Fibroblast of the aortic adventitia (primary cell): ENCODE measurements at places on chromosomes 2 and 18.

GRCh38 chr2:131146231-131146630 lies 41.1 kb downstream of the PLEKHB2 start:
- DNase-seq, result no peak

GRCh38 chr2:229849073-229849472 lies 72.7 kb downstream of the TRIP12 start:
- DNase-seq, result no peak

GRCh38 chr18:22606563-22607283 lies 189.0 kb upstream of the CTAGE1 start:
- DNase-seq, result peak; percentile 61

DNA sequence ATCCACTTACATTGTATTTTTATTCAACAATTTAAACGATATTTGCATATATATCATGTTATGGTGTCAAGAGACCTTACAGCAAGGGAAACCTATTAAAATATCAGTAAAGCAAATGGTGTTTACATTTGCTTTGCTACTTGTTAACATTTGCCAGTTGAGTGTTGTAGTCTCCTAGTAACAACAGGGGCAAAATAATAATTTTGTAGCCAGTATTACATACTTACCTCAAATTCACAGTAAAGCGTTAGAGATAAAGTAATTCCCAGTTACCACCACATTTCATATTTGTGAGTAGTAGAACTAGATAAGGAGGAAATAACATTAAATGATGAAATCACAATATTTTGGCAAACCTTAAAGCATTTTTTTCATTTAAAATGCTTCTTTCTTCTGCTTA lies 71.3 kb downstream of the FASTKD2 start:
- peak; percentile 77 for DNase-seq

GRCh38 chr2:58535182-58535581 lies 294.1 kb upstream of the FANCL start:
- no peak for DNase-seq

GRCh38 chr18:30132959-30133358 lies 909.6 kb downstream of the DSC3 start:
- no peak for DNase-seq

DNA sequence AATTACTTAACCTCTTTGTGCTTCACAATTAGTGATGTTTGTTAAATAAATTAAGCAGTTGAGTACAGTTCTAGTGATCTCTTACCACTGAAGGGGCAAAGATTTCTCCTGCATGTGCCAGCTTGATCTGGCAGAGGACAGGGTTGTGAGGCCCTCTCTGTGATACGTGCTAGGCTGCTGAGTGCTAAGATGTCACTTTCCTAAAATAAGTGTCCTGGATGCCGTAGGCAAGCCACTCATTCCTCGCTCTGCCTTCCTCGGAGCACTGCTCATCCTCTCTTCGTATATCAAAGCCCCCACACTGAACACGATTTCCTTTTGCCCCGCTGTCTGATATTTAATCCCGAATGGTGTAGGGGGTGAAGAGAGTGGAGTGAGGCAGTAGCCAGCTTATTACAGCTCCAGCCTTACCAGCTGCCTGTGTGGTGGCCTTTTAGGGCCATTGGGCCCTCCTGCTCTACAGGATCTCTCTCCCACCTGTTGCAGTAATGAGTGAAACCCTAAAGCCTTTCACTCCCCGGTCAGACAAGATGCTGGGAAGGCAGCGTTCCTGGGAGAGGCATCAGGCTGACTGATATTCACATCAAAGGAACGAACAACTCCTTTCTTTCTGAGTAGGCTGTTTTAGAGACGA lies 40.5 kb downstream of the PTPRM start:
- DNase-seq, result no peak

- DNase-seq, result no peak
Measured at GRCh38 chr2:32506446-32506845, 121.4 kb upstream of the TTC27 start.

DNA sequence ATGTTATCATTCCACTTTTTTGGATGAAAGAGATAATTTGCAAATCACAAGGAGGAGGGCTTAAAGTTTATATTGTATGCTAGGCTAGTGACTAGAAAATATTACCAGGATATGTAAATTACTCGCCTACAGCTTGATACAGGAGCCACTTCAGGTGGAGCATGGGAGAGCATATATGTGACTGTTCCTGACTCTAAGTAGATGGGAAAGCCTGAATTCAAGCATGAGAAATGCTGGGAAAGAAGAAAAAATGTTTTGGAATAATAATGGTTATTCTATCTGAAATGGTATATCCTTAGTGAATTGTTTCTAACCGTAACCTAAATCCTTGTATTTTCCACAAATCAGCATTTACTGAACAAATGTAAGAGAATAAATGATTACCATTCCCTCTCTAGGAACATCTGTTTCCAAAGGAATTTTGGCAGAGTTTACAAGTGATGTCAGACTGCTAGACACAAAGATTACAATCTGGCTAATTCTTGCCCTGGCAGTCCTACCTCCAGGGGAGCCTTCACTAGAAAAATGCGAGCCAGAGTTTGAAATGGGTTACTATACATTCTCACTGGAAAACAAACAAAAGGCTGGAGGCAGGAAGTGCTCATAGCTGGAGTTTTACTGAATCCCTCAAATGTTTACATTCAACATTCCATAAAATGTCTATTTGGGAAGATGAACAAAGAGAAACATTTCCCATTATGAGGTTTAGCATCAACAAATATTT lies 129.4 kb upstream of the MAPRE2 start:
- peak; percentile 74 for DNase-seq

GRCh38 chr2:182038576-182038975 lies 52.9 kb downstream of the PPP1R1C start:
- DNase-seq, result peak; percentile 58

- no peak for DNase-seq
Measured at GRCh38 chr2:49240608-49241007, 86.3 kb upstream of the FSHR start.

DNA sequence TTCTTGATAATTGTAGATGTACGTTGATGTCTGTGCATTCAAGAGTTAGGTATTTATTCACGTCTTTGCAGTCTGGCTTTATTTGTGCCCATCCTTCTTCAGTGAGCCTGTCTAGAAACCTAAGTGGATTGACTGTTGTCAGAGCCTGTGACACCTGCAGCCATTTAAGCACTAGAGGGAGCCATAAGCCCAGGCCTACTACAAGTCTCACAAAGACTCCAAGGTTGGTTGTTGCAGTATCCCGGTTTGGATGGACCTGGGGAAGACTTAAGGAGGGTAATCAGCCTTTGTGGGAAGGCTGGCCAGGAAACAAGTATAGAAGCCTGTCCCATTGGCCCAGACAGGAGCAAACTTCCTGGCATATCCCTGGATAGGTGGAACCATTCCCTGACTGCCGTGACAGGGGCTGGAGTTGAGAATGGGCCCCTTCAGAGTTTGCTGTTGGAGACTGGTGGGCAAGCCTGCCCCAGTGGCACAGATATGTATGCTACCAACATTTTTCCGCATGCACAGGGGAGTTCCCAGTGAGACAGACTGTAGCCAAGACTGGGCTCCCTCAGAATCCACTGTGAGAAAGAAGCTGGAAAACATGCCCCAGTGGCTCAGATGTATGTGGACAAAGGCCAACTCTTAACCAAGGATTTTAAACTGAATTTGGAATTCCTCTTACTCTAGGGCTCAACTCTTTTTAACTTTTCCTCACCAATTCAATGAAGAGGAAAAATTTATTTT lies 9.3 kb upstream of the LRRC30 start:
- peak; percentile 70 for DNase-seq

GRCh38 chr2:866009-866680 lies 84.5 kb upstream of the SNTG2 start:
- DNase-seq, result no peak

GRCh38 chr18:34848156-34848555 lies 138.1 kb downstream of the DTNA start:
- DNase-seq, result no peak

- no peak for DNase-seq
Measured at GRCh38 chr2:173249661-173250641, 104.7 kb upstream of the CDCA7 start.

- no peak for DNase-seq
Measured at GRCh38 chr2:1806254-1806653, 61.9 kb upstream of the PXDN start.

DNA sequence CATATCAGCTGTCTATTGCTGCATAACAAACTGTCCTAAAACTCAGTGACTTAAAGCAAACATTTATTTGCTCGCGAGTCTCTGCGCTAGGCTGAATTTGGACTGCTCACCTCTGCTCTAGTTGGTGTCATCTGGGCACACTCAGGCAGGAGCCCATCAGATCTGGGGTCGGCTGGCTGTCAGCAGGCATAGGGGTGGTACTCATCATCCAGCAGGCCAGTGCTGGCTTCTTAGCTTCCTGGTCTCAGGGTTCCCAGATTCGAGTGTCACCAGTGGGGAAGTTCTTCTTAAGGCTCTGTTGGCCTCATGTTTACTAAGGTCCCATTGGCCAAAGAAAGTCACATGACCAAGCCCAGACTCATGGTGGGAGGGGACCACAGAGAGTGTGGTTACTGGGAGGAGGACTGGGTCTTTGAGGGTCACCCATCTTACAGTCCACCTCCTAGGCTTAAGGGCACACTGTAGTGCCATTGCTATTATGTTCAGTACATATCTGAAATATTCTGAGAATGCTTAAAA lies 71.6 kb upstream of the ATG16L1 start:
- DNase-seq, result no peak

GRCh38 chr18:42229211-42230210 lies 274.5 kb downstream of the PIK3C3 start:
- DNase-seq, result no peak

DNA sequence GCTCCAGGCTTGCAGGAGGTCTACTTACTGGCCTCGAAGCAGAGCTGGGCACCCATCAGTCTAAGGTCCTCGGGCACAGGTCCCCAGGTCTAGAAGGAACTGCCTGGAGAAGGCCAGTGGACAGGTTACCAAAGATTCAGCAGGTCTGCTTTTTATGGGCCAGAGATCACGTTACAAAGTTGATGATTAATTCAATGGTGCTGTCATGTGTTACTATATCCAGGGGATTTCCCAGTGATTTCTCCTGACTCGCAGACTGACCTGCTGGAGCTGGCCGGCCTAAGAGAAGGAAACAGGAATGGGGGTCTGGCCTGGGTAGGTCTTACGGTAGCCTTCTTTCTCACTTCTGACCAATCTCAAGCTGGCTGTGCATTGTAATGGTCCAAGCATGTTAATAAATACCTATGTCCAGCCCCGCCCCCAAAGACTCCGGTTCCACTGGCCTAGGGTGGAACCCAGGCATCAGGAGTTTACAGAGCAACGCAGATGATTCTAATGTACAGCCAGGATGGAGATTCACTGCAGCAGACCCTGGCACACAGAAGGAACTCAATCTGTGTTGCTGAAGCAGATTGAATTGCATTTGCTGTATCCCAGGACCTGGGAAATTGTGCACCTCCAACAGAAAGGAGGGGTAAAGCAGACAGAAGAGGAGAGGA lies at the start of gene NEURL3:
Gene NEURL3, minus strand, starts transcription at position 127 of the 659 bp plus-strand sequence. Its CDS starts 71 bp downstream, at position 56.
- peak; percentile 50 for DNase-seq

DNA sequence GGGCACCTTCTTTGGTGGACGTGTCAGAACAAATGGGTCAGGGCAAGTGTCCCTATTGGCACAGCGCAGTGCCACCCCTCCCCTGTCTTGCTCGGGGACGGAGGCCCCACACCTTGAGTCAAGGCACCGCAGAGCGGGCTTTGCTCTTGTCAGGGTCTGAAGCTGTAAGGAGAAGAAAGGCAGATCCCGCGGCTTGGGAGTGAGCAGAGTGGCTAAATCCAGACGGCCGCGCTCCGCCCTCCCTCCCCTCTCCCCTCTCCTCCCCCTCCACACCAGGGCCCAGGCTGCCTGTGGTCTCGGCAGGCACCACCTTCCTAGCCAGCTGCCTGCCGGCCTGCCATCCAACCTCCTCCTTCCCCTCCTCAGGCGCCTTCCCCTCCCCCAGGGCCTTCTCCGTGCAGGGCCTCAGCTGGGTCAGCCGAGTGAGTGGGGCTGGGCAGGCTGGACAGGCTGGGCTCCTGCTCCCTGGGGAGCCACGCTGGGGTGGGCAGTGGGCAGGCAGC lies 25.8 kb downstream of the SPEG start:
- DNase-seq, result peak; percentile 80

GRCh38 chr2:231918501-231919330 lies 7.5 kb downstream of the NPPC start:
- DNase-seq, result no peak

DNA sequence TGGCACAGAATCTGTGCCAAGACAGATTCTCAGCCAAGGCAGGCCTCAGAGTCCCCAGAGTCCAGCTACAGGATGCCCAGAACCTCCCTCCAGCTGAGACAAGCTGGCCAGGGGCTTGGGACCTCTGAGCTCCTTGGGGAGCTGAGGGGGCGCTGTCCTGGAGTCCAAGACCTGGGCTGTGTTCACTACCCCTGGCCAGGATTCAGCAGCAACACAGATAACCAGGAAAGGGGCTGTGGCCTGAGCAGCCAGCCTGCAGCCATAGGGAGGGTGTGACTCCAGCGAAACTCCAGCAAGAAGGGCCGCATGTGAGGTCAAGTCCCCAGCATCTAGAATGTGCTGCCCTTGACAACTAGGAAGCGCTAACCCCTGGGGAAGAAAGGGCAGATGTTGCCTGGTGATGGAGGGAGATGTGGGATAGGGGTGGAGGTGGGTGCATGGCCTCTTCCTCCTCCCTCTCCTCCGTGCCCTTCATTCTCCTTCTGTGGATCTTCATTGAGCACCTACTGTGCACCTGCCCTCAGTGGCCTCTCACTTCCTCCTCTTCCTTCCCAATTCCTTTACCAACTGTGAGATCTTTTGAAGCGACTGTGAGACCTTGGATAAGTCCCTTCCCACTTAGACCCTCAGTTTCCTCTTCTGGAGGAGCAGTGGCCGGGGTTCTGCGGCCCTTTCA lies 7.7 kb upstream of the ARID5A start:
- DNase-seq, result no peak

GRCh38 chr2:214856137-214856536 lies 46.7 kb upstream of the BARD1 start:
- DNase-seq, result peak; percentile 30

DNA sequence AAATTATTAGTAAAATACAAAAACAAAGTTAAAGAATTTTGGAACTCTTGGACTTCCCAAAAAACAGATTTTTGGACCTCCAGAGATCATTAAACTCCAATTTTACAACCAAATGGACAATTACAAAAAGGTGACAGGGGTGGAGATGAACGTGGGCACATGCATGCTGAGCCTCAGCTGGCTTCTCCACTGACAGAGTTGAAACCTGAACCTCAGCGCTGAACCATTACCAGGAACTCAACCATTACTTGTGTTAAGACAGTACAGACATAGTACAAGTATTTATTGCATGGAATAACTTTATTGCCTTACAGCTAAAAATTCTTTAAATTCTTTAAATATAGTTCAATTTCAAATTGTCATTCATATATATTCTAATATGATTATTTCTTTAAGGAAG lies 33.0 kb upstream of the KIDINS220 start:
- DNase-seq, result no peak

GRCh38 chr2:9697909-9698308 lies 67.1 kb upstream of the YWHAQ start:
- DNase-seq, result no peak

- peak; percentile 44 for DNase-seq
Measured at GRCh38 chr2:18474700-18475099, 85.8 kb downstream of the RDH14 start.

DNA sequence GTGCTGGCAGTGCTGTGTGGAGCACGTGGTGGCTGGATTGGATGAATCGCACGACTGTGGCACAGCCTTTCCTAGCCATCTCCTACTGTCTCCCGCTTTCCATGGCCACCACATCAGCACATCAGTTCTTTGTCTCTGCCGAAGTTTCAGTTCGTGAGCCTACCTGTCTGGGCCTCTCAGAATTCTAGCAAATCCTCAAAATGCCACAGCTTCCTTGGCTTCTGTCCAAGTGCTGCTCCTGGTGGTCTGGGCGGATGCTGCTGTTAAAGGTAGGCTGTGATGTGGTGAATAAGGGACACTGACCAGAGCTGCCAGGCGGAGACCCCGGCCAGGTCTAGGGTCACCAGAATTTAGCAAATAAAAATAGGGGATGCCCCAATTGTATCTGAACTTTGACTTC lies 237.4 kb downstream of the LPIN1 start:
- no peak for DNase-seq
